DMS79 (cell line): ENCODE measurements at places on chromosomes 4 and X.
A peak's percentile ranks its signal among the peaks of the same experiment; 100 is the strongest.

GRCh38 chrX:121671649-121672048 lies 624.2 kb downstream of the GLUD2 start:
- DNase-seq = no peak

DNA sequence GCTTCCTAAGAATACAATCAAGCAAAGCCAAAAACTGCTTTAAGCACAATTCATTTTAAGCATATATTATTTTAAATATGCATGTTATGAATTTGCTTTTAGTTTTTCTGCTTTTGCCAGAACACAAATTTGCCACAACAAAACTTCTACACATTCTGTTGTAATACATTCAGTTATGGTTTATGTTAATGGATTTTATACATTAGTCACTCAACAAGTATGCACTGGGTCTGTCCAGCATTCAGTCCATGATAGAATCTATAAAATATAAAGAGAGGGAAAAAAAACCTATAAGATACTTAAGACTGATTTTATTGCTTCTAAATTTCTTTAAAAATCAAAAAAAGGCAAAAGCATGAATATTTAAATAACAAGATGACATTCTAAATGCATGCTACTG lies 22.2 kb downstream of the IQCM start:
- DNase-seq = no peak

DNA sequence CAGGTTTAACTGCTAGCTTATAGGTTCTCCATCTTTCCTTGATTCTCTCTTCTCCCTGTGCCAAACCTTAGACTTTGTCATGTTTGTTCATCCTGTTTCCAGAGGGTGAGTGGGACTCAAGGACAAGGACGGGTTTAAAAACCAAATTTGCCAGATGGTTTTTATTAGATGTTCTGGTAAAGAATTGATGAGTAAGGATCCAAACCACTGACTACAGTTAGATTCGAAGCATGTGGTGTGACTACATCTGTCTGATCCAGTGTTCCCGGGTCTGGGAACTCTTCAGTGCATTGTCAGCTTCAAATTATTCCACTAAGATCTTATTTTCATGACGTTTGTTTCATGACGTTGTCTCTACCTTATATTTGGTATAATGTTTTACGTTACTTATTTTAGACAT lies 37.5 kb downstream of the MTMR1 start:
- no peak for DNase-seq

DNA sequence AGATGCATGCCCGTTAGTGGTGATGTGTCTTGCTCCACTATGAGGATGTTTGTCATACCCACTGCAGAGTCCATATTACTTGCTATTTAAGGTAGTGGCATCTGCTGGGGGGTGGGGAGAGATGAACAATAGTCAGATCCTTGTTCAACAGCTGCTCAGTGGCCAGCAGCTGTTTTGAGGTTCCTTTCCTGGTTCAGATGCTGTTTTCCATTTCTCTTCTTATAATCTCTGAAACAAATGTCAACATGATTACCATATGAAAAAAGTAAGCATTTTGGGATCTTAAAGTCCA lies 1567.9 kb upstream of the TENM3 start:
- no peak for DNase-seq

GRCh38 chr4:100042711-100043110 lies 92.6 kb upstream of the H2AZ1 start:
- DNase-seq = no peak

DNA sequence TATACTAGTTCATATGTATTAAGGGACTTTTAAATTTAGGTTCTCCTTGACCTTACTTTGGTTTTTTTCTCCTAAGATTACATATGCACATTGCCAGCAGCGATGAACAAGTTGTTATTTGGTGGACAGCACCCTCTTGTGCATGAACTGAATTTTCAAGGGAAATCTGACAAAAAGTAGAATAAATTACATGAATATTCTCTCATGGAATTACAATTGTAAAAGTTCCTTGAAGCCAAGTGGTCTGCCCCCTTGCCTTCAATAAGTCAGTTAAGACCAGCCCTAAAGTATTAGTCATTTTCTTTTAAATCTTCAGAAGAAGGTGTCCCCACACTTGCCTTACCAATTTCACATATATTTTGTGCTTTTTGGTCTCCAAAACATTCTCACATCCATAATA lies 30.7 kb upstream of the SMARCA5 start:
- no peak for DNase-seq

- no peak for DNase-seq
Observed at GRCh38 chr4:48960988-48961635, 25.0 kb upstream of the CWH43 start.

GRCh38 chrX:138034136-138034535 lies 468.2 kb downstream of the ZIC3 start:
- DNase-seq = no peak

DNA sequence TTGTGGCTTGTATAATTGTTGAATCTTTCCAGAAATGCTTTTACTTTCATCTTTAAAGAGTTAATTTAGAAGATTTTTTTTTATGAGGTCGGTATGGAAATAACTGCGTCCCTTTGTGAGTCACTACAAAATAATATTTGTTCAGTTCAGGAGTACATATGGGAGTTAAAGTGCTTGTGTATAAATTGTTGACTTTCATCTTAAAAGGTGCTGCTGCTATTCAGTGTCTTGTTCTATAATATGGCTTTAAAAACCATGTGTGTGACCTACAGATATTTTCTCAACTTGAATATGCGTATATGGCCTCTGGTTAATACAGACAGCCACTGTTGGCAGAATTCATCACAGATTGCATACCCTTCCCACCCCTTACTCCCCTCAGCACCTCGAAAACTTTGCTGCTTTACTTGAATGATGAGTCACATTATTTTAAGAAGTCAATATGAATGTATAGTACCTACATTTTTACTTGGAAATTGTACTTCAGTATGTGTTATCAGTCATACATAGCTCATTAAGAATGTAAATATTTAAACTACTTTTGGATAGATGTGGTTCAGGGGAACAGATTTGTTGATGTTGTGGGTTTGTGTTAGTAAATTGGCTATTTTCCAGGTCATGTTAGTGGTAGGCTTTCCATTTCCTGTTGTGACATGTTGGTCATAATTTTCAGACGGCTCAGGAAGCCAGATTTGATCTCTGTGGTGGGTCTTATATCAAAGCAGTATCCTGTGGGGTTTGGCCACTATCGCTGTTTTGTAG lies 1.5 kb downstream of the CLCN3 start:
- no peak for DNase-seq

DNA sequence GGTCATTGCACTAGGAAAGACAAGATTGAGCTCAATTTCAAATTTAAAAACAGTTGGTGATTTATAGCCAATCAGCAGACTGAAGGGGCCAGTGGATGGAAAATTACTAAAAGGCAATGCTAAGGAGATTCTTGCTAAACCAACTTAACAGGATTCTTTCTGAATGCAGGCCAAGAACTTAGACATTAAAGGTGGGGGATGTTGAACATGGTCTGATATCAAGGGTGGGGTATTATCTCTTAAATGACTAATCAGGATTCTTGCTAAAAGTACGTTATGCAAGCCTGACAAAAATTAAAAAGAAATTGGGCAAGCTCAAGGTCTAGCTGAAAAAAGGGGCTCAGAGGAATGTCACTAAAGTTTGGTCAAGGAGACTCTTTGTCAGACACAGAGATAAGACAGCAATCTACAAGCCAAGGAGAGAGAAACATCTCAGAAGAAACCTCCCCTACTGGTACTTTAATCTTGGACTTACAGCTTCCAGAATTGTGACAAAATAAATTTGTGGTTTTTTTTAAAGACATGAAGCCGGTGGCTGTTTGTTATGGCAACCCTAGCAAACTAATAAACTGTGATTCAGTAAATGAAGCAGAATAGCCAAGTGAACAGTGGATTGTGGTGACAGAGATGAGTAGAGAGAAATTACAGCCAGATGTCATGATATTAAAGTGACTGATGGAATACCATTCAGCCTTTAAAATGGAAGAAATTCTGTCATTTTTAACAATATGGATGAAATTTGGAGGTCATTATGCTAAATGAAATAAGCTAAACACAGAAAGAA lies 120.3 kb upstream of the KLHL4 start:
- no peak for DNase-seq

GRCh38 chrX:97328853-97329390 lies 445.2 kb downstream of the RPA4 start:
- DNase-seq = no peak

GRCh38 chr4:86414686-86415085 lies 54.8 kb upstream of the MAPK10 start:
- no peak for DNase-seq

DNA sequence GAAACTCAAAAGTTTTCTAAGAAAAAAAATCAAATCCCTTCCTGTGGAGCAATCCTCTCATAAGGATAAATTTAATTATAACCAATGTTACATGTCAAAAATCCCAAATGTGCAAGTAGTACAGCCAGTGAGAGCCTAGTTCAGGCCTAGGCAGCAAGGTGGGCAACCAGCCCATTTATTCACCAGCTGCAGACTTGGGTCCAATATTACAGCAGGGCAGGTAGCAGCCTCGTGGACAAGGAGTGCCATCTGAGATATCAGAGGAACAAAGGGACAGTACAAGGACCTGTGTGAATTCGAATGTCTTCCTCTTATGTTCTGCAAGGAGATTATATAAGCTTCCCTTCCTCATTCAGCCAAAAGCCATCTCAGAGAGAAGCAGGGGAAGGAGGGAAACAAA lies 6.6 kb downstream of the HELQ start:
- no peak for DNase-seq

GRCh38 chrX:109795682-109796081 lies 62.6 kb upstream of the ACSL4 start:
- no peak for DNase-seq

DNA sequence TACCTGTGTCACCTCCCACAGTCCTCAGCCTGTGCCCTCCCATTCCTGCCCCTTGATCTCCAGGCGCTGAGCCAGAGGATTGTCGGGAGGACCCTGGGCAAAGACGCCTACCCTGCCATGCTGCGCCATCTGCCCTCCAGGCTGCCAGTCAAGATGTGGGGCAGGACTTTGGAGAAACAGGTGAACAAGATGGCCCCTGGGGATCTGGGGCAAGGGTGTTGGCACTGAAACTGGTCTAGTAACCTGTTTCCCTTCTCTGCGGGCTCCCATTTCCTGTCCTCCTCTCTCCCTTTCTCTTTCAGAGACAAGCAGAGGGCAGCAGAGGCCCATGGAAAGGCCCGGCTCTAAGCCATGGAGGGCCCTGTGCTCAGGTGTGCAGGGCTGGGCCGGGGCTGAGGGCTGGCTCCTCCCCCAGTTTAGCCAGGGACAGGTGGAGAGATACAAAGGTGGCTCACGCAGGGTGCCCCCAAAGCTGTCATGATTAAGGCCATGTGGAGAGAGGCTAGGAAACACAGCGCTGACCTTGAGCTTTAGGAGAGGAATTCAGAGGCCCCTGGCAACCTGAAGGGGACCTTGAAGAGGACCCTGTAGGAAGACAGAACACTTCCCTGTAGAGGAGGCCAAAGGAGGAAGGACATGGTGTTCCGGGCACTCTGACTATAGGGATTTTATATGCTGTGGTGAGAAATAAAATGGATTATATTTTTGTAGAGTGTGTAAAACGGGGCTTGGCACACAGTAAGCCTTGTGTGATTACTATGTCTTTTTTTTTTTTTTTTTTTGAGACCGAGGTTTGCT lies at the start of gene GLOD5:
TSS of gene GLOD5 (plus strand) at position 74 of the 798 bp plus-strand sequence. CDS start at position 118, 44 bp downstream.
- peak; percentile 34 for DNase-seq

DNA sequence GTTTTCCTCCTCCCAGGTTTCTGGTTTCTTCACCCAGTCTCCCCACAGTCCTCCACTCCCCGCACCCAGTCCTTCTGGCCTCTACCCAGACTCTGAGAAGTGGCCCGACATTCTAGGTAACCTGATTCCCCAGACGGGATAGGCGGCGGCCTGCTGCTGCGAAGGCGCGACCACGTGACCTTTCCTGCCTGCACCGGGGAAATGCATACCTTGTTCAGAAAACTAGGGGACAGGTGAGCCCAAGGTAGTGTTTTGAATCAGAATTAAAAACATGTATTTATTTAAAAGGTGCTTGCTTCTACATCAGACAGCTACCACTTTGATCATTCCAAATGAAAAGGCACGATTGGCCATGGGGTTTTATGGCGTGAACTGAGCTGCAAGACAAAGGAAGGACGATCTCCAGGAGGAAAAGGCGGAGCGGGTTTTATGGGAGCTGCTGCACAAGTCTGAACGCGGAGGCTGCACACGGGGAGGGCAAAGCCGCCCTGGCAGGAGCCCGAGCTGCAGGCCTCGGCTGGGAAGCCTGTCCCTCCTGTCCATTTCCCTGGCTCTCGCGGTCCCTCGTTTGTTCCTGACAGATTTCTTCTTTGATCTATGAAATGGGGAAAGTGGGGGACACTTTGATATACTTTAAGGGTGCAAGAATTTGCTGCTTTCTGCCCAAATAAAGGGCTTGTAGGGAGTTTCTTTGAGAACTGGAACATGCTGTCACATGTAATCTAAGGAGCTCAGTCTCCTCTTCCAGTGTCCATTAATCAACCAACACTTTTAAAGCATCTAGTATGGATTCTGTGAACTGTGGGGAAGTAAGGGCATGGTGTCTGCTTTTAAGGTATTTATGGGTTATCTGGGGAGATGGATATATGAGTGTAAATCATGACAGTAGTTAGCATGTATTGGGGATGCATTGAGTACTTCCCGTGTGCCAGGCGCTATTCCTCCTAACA lies 150.9 kb downstream of the SPRY1 start:
- DNase-seq = peak; percentile 40

DNA sequence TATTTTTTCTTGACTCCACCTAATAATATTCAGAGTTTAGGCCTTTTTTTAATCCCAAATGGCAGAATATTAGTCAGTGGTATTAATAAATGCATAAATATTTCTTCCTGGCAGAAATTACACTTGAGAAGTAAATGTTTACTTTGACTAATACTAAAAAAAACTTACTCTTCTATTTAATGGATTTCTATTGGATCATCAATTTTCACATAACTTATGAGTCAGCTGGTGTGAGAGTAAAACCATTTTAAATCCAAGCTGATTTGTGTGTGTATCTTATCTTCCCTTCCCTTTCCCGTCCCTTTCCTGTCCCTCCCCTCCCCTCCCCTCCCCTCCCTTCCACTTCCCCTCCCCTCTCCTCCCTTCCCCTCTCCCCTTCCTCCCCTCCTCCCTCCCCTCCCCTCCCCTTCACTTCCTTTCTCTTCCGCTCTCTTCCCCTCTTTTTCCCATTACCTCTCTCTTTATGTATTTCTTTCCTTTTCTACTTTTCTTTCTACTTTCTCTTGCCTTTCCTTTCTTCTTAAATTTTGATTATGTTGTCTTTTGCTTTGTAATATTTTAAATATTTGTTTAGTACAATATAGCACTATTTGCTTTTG lies 630.1 kb upstream of the EPHA5 start:
- DNase-seq = no peak

DNA sequence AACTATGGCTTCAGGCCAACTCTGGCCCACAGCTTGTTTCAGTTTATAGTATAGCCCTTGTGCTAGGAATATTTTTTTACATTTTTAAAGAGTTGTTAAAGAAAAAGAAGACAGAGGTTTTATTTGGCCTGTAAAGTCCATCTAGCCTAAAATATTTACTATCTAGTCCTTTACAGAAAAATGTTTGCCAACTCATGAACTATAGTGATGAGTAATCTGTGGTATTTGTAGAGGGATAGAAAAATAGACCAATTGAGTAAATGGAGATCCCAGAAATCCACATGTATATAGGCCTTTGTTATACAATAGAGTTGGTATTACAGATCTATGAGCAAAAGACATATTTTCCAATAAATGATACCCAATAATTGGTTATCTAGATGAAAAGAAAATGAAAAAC lies 288.7 kb downstream of the PRDM5 start:
- DNase-seq = no peak

GRCh38 chr4:83574247-83574646 lies 38.3 kb downstream of the GPAT3 start:
- DNase-seq = no peak
